Kidney tubule cell (primary cell): ENCODE measurements at places on chromosomes 2 and 18.

- no peak for DNase-seq
Observed at GRCh38 chr2:160247296-160248035, 47.4 kb upstream of the ITGB6 start.

DNA sequence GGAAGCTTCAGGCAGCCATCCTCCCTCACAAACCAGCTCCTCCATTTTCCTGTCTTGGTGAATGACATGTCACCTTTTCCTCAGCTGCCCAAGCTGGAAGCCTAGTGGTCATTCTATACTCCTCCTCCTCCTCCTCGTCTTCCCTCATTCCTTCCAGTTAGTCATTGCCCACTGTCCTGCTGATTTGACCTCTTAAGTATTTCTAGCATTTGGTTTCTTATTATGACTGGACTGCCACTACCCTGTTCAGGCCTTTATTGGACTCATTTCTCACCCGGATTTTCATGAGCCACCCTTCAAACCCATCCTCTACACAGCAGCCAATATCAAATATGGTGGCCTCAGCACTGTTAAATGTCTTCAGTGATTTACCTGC, 21.9 kb upstream of the MGAT5 start:
- DNase-seq, result peak; percentile 93

DNA sequence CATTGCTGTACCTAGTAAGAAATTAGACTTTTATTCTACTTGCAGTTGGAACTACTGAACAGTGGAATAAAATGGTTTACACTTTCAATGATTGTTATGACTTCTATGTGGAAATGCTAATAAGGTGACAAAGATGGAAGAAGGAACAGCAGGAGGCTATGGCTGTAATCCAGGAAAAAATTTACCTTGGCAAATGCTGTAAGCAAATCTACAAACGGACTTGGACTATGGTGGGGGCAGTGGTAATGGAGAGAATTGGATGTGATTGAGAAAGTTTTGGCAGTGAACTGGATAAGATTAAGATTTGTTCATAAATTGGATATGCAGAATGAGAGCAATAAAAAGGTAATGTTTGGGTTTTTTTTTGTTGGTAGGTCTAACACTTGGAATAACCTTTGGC, 111.0 kb upstream of the ERBB4 start:
- no peak for DNase-seq

- peak; percentile 90 for DNase-seq
Observed at GRCh38 chr2:20576598-20577115, 74.2 kb downstream of the HS1BP3 start.

DNA sequence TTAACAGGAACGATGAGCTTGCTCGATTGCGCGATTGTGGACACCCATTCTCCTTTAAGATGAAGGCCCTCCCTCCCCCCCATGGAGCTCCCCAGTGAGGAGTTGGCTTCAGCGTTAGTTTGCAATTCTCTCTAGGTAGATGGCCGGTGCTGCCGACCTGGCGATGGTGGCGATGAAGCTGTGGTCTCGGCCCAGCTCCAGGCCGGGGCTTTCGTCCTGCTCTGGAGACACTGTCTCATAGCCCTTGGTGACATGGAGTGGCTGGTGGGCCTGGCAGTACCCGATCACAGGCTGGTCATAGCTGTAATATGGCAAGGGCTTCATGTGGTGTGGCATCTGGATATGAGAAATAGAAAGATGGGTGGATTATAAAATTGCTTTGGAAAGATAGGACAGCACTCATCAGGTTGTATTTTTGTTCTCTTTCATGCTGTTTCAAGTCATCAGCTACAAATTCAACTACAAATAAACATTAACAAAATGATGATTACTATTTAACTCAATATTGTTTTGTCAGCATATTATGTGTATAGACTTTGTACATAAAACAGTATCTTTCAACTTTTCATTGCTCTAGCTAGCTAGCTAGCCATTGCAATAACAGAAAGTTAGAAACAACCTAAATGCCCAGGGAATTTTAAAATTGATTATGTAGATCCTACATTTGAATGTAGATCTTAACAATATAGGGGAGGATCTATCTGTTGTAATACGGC, 773.4 kb downstream of the LRRTM4 start:
- DNase-seq, result no peak

DNA sequence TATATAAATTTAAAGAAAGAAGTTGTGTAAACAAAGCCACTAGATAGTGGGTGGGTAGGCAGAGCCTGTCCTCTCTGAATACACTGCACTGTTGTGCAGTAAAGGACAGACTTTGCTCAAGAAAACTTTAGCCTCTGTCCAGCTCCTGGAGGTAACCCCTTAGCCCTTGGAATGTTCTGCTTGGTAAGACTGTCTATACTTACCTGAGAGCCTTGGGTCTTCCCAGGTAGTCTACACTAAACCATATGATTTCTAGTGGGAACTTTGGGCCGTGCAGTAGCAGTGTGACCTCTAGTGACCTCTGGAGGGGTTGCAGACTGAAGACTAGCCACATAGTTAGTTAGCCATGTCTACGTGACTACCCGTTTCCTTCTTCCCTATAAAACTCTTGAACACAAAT, 678.3 kb upstream of the NRXN1 start:
- DNase-seq, result peak; percentile 29

DNA sequence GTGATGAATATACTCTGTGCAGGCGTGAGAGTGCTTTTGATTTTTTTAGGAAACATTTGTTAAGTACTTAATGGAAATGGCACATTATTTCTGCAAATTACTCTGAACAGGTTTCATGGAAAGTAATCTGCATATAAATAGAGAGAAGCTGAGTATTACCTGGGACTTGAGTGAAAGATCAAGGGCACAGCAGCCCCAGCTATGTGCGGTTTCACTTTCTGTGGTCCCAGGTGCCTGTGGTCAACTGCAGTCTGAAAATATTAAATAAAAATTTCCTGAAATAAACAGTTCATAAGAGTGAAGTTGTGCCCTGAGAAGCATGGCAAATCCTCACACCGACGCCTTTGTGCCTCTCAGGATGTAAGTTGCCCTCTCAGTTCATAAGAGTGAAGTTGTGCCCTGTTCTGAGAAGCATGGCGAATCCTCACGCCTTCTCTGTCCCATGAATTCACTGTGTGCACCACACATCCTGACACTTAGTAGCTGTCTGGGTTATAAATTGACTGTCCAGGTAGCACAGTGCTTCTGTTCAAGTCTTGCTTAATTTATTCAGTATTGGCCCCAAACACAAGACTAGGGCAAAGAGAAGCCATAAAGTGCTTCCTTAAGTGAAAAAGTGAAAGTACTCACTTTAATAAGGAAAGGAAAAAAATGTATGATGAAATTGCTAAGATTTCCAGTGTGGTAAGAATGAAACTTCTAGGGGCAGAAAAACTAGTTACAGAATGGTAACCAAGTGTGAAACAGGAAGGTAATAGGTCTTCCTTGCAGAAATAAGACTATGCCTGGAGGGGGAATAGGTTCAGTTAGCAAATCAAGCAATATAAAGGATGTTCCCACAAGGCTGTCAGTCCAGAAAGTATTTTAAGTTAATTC, 4.3 kb upstream of the SNTG2 start:
- peak; percentile 32 for DNase-seq

DNA sequence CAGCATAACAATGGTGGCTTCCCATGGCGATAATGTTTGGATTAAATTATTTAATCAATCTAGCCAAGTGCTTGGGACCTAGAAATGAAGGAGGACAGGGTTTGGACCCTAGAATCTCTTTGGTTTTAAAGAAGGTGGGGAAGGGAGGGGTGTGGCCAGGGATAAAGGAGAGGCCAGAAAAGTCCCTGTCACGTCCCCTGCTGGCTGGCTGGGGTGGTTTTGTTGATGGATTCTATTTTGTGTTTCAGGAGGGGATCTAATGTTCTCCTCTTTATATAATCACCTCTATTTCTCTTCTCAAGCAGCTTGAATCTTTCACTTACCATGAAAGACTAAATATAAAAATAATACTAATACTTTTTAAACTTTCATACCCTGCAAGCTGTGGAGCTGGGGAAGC, 52.6 kb upstream of the GALR1 start:
- no peak for DNase-seq

- peak; percentile 28 for DNase-seq
Observed at GRCh38 chr2:186460465-186460864, 25.6 kb upstream of the ZC3H15 start.

GRCh38 chr2:165716091-165716490, 78.0 kb downstream of the GALNT3 start:
- no peak for DNase-seq

GRCh38 chr2:24948506-24948905, 23.2 kb downstream of the DNAJC27 start:
- no peak for DNase-seq

DNA sequence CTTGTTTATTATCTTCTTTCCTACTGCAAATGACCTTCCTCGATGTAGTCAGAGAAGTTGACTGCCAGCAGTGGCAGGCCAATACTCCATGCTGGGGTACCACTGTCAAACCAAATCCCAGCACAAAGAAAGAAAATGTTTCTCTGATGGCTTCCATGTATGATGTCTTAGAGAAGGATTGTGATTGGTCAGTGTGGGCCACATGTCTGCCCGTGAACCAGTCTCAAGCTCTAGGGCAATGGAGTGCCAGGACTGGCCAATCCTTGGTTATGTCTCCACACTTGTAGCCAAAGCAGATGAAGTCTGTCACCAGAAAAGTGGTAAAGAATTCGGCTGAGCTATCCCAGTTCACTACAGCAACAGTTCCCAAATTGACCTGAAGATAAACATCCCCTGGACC, 17.6 kb upstream of the SMAD4 start:
- no peak for DNase-seq

DNA sequence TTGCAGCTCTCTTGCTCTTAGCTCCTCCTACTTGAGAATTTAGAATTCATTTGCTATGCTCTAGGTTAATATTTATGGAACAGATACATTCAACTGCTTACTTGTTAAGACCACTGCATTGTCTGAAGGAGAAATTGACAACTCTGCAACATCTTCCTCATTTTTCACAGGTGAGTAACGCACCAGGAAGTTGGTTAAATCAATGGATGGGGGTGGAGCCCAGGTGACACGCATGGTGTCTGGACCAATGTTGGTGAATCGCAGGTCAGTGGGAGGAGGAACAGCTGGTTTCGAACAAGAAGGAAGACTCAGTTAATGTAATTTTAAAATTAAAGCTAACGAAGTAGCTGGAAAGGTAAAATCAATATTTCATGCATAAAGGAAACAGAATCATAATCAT, 44.3 kb downstream of the FN1 start:
- DNase-seq, result peak; percentile 85

GRCh38 chr2:46366668-46367052, 69.5 kb downstream of the EPAS1 start:
- DNase-seq, result no peak

DNA sequence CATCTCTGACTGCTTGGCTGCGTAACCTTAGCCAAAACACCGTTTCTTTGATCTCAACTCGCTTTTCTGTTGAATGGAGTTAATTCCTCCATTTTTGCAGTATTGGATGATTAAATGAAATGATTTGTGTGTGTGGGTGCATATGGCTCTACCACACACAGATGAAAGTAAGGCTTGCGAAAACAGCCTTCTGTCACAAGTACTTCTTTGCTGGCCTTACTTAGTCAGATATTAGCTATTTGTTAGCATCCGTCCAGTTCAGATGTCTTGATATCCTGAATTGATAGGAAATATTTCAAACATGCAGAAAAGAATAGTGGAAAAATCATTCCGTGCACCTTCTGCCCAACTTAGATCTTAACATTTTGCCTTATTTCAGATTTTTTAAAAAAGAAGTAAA, 21.8 kb downstream of the NCOA1 start:
- DNase-seq, result no peak

- no peak for DNase-seq
Observed at GRCh38 chr2:425947-426346, 138.1 kb upstream of the ALKAL2 start.

DNA sequence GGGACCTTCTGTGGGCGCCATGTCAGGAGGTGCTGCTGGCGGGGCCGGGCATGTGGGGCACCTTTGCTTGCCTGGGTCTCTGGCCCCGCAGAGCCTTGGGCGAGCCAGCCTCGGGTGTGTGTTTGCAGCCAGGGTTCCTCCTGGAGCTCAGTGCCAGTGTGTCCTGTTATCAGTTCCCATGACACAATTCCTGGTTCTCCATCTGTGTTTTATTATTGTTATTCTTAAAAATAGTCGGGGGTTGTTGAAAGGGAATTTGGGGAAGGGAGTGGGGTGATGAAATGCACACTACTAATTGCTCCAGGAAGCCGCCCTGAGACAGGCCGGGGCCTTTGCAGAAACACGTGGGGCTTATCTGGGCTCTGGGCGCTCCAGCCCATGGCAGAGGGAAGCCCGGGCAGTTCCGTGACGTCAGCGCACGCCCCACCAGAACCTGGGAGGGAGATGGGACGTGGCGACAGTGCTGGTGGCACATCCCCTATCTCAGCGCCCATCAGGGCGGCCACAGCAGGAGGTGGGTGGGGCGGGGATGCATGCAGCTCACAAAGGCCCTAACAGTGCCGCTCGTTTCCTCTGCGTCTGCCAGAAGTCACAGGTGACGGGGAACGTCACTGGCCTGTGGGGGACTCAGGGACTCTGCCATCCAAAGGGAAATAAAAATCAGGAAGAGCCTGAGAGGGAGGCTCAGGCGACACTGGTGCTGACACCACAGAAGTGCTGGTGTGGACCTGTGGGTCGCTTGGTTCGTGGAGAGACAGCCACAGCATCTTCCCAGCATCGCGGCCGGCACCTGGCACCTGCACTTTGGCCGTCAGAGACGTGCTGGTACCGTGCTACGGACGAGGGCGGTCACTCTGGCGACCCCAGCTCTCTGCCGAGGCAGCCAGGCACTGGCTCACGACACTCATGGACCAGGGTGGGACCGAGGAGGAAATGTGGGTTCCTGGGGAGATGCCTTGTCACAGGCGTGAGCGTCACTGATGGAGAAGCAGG, 131.0 kb downstream of the NFATC1 start:
- DNase-seq, result no peak
